Activated CD4-positive, alpha-beta T cell treated with anti-CD3 and anti-CD28 coated beads, Interleukin-2, amount 10 ng/mL, durations not matched to agents 7 days and 5 days (primary cell): ENCODE measurements at places on chromosomes 12 and 14. TPM values are rescaled to one million over a fixed set of nuclear protein-coding genes. Genes with fewer than 3 reads are reported as not detected.

DNA sequence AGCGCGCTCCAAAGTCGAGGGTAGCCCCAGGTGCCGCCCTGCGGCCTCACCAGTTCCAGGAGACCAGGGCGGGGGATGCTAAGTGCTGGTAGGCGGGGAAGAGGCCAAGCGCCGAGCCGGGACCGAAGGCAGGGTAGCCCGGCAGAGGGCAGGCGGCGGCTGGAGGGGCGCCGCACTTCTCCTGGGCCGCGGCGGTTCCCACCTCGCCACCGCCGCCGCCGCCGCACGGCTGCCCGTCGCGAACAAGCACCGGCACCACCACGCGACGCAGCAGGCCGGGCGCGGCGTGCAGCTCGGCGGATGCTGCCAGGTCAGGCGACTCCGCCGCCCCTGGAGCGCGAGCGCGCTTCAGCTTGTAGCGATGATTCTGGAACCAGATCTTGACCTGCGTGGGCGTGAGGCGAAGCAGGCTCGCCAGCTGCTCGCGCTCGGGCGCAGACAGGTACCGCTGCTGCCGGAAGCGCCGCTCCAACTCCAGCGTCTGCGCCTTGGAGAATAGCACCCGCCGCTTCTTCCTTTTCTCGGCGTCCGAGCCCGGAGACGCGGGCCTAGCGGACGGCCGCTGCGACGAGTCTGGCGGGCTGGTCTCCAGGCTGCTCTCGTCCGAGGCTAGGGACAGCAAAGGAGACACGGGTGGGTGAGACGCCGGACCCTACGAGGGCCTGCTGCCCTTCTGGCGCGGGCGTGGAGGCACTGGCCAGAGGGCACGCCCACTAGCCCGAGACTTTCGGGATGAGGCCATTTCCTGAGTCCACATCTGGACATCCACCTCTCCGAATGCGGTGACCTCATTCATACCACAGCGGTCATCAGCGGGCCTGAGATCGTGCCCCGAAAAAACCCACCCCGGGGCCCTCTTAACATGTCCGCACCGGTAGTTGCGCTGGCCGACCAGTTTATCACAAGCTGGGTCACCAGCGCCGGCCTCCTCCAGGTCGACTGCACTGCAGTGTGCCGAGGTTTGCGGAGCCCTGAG, 1.3 kb downstream of the NKX2-8 start:
- DNase-seq, result no peak

DNA sequence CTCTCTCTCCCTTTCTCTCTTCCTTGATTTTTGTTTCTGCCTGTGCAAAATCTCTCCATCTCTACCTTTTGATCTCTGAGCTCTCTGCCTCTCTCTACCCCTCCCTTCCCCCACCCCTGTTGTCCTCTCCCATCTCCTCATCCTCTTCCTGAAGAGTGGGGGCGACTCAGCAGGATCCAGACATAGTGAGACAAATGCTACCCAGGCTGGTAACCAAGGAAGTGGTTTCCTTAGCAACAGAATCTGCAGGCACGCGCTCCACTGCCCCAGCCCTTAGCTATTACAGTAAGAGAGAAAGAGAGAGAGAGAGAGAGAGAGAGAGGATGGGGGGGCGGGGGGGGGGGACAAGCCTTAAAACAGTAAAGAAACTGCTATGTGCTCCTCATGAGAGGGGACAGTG, 85.6 kb downstream of the CMKLR1 start:
- no peak for DNase-seq

- no peak for DNase-seq
These were observed 117.5 kb downstream of the UNC79 start for GRCh38 chr14:93548102-93548843.

- DNase-seq, result no peak
These were observed 100.8 kb downstream of the TAOK3 start for GRCh38 chr12:118271770-118272417.

DNA sequence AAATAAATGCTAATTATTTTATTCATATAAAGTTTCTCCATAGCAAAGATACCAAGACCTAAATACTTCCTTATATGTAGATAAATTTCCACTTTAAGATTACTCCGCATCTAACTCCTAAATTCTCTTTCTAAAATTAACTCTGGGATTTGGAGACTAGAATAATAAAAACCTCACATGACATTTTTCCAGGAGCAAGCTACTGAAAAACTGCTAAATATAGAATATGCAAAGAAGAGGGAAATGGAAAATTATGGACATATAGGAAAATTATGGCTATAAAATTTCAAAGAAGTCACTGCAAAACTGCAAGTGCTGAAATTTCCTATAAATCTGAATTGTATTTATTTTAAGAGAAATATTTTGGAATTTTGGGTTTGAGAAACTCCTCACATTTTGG, 186.2 kb downstream of the DUSP6 start:
- no peak for DNase-seq

- DNase-seq, result no peak
These were observed 11.8 kb upstream of the KRAS start for GRCh38 chr12:25262389-25263074.

GRCh38 chr14:75389679-75390078, 38.1 kb upstream of the JDP2 start:
- no peak for DNase-seq

DNA sequence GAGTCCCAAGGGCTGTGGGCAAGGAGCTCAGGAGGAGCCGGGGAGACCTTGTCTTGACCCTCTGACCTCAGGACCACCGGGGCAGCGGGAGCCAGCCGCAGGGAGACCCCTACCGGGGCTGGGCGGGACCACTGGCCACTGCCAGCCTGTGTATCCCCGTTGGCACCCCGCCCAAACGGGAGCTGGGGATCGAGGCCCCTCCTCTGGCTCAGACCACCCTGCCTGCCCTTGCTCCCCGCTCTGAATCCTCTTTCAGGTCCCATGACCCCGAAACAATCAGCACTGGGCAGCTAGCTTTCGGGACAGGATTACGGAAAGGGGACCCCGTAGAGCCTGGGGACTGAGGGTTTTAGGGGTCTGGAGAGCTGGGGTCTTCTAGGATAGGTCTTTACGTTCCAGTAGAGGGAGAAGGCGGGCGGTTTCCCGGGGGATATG, 1.3 kb downstream of the GLI1 start:
- DNase-seq, result no peak

DNA sequence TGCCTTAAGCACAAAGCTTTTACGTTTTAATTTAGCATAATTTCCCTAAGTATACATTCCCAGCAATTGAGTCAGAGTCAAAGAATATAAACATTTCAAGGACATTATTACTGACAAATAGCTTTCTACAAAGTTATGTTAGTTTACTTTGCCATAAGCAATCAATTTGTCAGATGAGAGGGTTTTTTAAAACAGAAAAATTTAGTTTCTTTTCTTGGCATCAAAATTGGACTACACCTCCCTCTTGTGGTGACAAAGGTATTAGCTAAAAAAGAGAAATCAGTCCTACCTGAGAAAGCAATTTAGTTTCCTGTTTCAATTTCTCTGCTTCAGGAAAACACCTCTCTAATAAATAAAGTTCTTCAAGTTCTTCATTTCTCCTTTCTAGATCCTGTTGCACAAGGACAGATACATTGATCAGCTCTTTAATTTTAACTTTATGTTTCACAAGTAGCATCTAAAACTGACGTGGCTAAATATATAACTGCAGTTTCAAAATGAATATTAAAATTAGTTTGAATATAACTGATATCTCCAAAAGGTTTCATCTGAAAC, 39.9 kb downstream of the DNAI7 start:
- peak; percentile 17 for DNase-seq

DNA sequence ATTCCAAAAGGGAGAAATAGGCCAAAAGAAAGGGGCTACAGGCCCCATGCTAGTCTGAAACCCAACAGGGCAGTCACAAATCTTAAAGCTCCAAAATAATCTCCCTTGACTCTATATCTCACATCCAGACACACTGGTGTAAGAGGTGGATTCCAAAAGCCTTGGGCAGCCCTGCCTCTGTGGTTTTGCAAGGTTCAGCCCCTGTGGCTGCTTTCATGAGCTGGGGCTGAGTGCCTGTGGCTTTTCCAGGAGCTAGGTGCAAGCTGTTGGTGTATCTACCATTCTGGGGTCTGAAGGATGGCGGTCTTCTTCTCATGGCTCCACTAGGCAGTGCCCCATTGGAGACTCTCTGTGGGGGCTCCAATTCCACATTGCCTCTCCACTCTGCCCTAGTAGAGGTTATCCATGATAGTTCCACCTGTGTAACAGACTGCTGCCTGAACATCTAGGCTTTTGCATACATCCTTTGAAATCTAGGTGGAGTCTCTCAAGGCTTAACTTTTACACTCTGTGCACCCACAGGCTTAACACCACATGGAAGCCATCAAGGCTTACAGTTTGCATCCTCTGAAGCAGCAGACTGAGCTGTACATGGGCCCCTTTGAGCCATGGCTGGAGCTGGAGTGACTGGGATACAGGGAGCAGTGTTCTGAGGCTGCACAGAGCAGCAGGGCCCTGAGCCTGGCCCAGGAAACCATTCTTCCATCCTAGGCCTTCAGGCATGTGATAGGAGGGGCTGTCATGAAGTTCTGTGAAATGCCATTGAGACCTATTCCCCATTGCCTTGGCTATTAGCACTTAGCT, 66.5 kb upstream of the ABCD2 start:
- peak; percentile 72 for DNase-seq

DNA sequence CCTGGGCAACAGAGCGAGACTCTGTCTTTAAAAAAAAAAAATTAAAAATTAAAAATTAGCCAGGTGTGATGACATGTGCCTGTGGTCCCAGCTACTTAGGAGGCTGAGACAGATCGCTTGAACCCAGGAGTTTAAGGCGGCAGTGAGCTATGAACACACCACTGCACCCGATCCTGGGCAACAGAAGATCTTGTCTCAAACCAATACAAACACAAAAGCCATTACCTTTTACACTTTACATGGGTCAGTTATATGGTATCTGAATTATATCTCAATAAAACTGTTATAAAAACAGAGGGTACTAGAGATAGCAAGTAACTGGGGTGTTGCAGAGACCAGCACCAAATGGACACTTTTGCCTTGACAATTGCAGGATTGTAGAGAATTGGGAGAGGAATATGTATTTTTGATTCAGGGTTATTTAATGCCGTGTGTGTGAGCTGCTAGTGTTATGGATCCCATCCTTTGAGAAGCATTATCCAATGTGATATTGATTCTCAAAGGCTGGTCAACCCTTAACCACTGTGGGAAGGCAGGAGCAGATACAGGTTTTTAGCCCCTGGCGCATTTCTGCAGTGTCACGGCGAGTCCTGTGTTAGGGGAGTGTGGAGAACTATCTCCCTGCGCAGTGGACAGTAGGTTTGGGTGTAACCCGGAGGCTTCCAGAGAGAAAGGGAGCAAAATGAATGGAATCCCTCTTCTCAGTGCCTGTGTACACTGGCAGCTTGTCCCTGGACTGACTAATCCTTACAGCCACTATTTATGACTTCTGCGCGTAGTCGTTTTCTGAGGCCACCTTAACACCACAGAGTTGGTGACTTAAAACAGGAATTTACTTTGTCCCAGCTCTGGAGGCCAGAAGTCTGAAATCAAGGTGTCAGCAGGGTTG, 4.3 kb downstream of the PSMD9 start:
- no peak for DNase-seq

DNA sequence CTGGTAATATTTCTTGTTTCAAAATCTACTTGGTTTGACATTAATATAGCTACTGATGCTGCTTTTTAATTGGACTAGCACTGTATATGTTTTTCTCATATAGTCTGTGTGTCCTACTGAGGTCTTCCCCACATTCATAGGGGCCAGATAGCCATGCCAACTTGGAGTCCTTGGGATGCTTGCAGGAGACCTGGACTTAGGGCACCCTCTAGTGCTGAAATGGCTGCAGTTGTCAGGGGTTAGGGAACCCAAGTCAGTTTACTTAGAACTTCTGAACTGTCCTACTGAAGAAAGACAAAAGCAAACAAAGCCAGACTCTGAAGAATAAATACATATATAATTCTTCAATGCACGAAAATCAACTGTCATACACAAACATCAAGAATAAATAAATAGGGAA, 279.9 kb upstream of the SYT1 start:
- DNase-seq, result no peak

GRCh38 chr12:105741786-105742566, 396.8 kb downstream of the NUAK1 start:
- no peak for DNase-seq

- no peak for DNase-seq
These were observed 28.8 kb upstream of the MAP3K9 start for GRCh38 chr14:70838076-70838475.

GRCh38 chr12:127943481-127944210, 323.3 kb upstream of the TMEM132C start:
- DNase-seq, result no peak

DNA sequence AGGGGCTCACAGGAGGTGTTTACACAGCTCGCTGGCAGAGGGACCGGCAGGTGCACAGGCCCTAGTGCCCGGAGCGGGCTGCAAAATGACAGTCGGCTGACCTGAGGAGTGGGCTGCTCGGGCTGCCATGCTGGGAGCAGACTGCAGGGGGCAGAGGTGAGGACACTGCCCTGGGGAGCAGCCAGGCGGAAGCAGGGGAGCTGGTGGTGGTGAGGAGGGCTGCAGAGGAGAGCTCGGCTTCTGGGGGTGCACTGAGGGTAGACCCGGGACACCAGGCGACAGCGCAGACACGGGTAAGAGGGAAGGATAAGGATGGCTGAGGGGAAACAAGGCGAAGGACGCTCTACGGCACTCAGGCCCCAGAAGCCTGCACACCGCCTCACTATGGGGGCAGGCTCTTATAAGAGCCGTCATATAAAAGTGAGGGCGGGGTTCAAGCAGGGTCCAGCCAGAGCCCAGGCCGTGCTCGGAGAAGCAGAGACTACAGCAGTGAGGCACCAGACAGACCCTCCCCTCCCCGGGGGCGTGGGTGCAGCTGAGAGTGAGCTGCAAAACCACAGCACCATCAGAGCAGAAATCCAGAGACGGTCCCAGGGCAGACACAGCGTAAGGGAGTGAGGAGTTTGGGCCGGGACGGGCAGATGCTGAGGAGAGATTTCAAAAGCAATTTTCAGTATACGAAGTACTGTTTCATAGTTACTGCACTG, 62.5 kb downstream of the CCDC88C start:
- DNase-seq, result no peak

DNA sequence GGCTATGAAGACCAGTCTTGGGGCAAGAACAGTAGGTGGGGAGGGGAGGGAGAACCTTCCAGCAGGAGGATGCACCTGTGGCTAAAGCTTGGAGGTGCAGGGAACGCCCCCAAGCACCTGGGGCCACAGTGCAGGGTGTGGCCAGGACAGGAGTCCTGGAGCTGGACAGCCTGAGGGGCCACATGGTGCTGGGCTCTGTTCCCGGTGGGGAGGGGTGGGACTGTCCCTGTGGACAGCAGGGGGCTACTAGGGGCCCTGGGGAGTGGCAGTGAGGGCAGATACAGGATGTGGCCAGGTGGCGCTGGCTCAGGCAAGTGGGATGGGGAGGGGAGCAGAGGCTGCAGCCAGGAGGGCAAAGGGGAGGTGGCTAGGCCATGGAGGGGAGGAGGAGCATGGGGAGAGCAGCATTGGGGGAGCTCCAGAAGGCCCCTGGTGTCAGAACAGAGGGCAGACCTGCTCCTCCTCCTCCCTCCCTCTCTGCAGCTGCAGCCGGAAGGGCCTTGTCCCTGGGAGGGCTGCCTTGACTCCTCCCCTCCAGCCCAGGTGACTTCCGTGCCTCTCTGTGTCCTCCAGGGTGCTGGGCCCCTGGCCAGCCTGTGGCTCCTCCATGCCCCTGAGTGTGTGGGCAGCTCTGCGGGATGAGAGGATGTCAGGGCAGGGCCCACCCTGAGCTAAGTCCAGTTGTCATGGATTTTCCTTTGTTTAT, 68.4 kb upstream of the DLK1 start:
- DNase-seq, result no peak

- DNase-seq, result no peak
These were observed 40.3 kb upstream of the SMOC1 start for GRCh38 chr14:69838881-69839416.

CLEC2D gene
- total RNA-seq, result 296 TPM

P2RX2 gene
- total RNA-seq, result not detected

HRK gene
- not detected for total RNA-seq

TOX4 gene
- total RNA-seq, result 83.1 TPM

RNF10 gene
- 191 TPM for total RNA-seq

CCDC197 gene
- not detected for total RNA-seq

ACOT4 gene
- 1.6 TPM for total RNA-seq

TMTC1 gene
- total RNA-seq, result not detected
